ENCODE measurements at places on chromosomes 5 and 9.

DNA sequence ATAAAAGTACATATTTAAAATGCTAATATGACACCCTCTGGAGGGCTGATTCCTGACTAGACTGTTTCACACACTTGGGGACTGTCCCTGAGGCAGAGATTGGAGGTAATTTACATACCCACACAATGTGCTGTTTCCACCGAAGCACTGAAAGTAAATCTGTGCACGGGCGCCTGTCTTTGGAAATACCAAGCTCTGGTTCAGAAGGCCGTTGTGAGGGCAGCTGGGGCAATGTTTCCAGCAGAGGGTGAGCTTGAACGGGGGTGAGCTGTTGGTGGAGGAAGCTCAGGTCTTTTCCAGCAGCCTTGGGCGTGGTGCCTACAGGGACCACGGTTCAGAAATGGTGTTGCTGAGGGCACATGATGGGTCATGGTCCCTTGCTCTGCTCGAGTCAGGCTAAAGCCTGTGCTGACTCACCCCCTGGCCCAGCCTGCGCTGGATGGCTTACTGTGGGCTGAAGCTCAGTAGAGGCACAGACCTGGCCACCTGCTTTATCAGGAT, 25.8 kb upstream of the HMCN2 start:
- DNase-seq: no peak

- no peak for DNase-seq
Measured at GRCh38 chr5:178308541-178309092, 76.0 kb upstream of the PHYKPL start.

DNA sequence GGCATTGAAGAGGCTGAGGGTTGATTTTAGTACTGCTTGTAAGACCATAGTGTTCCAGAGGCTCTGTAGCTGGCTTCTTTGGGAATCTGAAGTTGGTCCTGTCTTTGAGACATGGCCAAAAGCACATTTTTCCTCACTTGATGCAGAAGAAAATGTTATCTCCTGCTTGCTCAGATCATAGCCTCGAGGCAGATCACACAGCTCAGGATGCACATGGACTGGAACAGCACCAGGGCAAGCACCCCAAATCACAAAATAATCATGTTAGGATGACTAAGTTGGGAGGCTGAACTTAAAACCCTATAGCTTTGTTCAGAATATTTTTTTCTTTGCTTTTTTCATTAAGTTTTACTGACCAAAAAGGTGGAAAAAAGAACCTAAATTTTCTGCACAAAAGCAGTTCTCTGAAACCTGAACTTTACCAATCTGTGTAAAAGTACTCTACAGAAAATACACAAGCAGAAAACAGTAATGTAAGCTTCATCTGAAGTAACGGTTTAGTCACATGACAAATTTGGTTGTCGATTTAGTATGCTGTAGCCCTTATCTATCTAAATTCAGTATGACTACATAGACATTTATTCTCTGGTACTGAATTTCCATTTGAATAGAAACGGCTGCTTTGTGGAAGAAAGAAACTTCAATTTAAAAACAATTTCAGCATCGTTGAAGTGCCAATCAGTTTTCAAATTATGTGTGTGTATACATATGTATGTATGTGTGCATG, 3.4 kb downstream of the KLHL9 start:
- no peak for DNase-seq

DNA sequence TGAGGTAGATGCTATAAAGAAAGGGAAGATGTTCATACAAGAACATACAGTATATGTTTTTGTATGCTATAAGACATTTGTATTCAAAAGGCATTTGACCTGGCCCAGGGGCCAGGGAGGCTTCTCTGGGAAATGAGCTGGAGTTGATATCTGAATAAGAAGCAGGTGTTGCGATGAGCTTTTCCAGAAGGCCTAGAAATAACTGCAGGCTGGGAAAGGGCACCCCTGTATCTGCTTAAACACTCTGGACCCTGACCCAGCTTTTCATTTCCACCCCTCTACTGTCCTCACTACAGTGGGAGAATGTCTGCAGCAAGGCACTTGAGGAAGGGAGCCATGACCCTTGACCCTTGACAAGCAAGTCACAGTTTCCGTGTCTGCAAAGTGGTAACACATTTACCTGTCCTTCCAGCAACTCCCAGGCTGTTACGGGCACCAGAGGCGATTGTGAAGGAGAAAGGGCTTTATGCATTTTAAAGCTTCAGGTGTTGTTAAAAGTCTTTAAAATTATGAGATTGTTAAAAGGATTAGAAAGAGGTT, 88.2 kb upstream of the PANK3 start:
- no peak for DNase-seq

DNA sequence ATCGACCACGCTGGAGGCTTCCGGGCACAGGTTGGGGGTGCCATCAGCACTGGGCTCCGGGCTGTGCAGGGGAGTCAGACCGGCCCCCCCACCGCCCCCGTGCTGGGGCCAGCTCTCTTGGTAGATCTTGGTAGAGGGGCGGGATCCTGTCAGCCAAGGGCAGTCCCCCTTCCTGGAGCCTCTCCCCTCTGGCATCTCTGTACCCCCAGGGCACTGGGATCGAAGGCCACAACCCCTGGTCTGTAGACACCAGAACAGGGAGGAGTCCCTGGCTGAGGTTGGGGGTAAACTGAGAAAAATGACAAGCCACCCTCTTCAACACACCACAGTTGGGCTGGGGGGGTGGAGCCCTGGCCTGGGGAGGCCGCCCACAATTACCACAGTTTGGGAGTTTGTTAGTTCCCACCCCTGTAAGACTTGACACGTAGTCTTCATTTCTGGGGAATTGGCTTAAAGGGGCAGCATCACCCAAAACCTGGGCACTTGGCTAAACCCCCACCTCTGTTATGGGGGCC, 882 bp downstream of the CERCAM start:
- peak; percentile 32 for DNase-seq

GRCh38 chr9:2109069-2109650, 94.0 kb downstream of the SMARCA2 start:
- DNase-seq: peak; percentile 65

- no peak for DNase-seq
Measured at GRCh38 chr9:133954862-133955529, 37.1 kb downstream of the VAV2 start.

DNA sequence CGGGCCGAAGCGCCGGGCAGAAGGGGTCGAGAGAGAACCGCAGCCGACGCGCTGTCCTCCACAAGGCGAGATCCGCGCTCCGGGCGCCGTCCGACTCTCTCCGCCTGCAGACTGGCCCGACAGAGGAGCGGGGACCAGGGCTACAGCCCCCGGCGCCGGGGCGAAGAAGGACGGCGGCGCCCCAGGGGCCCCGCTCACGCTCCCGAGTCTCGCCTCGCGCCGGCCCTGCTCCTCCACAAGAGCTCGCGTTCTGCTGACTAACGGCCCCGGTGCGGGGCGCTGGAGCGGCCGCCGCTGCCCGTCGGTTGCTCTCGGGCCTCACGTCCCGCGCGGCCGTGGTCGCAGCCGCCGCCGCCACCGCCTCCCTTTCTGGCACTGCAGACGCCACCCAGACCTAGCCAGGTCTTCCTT, 338 bp downstream of the ABHD17B start:
- DNase-seq: no peak

DNA sequence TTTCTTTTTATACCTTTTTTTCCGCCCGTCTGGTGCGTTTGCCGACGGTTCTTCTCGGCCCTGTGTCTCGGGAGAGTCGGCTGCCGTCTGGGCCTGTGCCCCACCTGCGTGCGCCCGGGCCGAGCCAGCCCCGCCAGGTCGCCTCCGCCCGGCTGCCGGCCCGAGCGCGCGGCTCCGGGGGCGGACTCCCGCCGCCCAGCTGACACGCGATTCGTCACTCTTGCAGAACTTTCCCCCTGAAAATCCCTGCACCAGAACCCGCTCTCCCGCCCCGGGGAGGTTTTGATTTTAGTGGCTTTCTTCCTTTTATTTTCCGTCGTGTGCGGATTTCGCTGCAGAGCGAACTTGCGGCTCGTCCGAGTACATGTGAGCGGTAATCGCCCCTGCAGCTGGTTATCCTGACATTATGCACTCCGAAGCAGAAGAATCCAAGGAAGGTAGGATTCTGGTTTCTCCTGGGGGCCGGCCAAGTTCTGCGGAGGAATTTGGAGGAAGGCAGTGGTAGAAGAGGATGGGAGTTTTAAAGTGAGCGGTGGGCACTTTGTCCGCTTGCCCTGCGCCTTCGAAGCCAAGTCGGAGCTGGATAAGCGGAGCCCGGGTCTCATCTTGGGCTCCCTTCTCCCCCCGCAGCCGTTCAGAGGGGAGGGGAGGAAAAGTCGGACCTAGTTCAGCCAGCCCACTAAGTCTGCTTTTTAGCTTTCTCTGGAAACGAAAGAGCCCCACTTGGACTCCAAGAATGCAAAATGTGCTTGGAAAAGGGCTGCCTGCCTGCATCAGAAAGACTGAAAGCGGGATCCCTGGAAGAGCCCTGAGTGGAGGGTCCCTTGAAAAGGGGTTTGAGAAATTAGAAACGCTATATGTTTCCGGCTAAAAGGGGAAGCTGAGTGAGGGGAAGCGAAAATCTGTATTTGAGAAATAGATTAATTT, at the start of gene TNFAIP8:
TNFAIP8 (plus strand) TSS at position 335 of the 927 bp plus-strand sequence; CDS start at position 407, 72 bp downstream.
- peak; percentile 55 for DNase-seq

- no peak for DNase-seq
Measured at GRCh38 chr5:103801681-103802080, 239.1 kb upstream of the NUDT12 start.

GRCh38 chr5:110616009-110616408, 110.5 kb downstream of the TMEM232 start:
- DNase-seq: no peak

DNA sequence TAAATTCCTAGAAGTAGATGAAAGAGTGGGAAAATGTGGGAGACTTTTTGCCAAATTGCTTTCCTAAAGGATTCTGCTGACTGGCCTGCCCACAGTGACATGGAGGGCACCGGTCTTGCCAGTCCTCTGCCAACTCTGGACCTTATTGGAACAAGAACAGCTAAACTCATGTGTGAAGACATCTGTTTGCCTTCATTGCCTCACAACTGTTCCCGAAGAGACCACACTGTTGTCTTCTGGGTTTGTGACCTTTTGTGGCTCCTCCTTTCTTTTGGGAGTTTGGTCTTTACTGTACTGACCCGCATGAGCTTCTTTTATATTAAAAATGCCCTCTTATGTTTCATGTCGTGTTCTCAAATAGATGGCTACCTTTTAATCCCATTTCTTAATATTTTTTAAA, 16.1 kb upstream of the WNK2 start:
- DNase-seq: no peak

- no peak for DNase-seq
Measured at GRCh38 chr5:107395632-107396350, 274.9 kb downstream of the EFNA5 start.

GRCh38 chr9:111920531-111920930, 23.9 kb downstream of the UGCG start:
- no peak for DNase-seq

DNA sequence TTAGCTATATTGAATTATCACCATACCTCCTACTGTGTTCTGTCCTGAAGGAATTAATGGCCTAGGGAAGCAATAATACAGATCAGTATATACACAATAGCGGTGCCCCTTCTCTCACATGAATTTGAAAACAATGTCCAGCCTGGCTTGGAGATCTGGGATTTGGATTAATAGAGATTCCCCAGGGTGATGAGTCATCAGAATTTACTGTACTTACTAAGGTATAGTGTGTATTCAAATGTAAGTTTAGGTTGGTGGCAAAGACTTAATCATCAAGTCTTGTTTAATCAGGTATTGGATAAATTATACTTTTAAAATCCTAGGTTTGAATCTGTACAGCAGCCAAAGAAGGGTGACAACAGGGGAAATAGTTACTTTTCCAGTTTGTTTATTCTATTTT, 121.5 kb downstream of the FEM1C start:
- DNase-seq: no peak

- DNase-seq: no peak
Measured at GRCh38 chr9:545480-545879, 296.0 kb upstream of the DMRT1 start.

GRCh38 chr9:111038331-111039230, at the start of gene LPAR1:
Gene LPAR1, minus strand, starts transcription at chr9:111038470. Its CDS starts 66,353 bp downstream, at chr9:110972117.
- DNase-seq: peak; percentile 59

DNA sequence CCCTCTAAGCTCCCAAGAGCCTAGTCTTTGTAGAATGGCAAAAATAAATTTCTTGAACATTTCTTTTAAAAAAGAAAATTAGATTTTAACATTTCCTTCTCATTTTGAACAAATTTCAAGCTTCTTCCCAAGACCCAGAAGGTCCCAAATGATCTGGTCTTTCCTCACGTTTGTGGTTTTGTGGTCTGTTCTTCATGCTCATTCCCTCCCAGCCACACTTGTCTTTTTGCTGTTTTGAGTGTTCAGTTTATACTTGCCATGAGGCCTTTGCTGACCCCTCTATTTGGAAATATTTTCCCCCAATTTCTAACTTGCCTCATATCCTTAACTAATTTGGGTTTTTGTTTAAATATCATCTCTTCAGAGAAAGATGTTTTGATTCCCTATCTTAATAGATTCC, 133.4 kb upstream of the PAPPA start:
- DNase-seq: no peak

- DNase-seq: no peak
Measured at GRCh38 chr5:133196441-133197085, 144.8 kb downstream of the HSPA4 start.

- DNase-seq: no peak
Measured at GRCh38 chr5:37787742-37788141, 52.1 kb downstream of the GDNF start.

- no peak for DNase-seq
Measured at GRCh38 chr5:1946122-1946677, 63.5 kb upstream of the IRX4 start.

- DNase-seq: no peak
Measured at GRCh38 chr9:18849890-18850677, 182.9 kb downstream of the SAXO1 start.

GRCh38 chr5:103894882-103895281, 332.3 kb upstream of the NUDT12 start:
- DNase-seq: peak; percentile 45

DNA sequence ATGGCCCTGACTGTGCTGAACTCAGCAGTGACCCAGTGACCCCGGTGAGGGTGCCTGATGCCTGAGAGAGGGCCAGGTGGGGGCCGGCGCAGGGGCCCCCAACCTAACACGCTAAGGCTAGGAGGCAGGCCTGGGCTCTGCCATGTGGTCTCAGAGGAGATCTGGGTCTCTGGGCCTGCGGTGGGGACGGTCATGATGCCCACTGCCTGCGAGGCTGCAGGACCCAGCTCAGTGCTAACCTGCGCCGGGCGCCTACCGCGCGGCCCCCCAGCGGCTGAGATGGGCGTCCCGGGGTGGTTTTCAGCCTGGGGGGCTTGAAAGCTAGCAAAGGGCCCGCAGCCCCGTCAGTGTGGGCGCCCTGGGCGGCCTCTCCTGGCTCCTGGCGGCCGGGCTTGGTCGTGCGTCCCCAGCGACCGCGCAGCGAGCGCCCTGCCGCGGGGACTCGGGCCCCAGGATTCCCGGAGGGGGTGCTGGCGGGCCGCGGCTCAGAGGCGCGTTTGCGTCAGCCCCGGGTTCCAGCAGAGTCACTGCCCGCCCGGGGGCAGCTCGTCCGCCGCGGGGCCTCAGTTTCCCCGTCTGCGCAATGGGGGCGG, 2.5 kb downstream of the EGFL7 start:
- no peak for DNase-seq

All from HCEC 1CT (cell line).